T-helper 1 cell (primary cell): ENCODE measurements at places on chromosomes 5 and 9.

GRCh38 chr9:115038178-115038577 lies 79.8 kb downstream of the TNC start:
- DNase-seq = no peak

GRCh38 chr5:113020461-113021273 lies 44.1 kb downstream of the DCP2 start:
- no peak for DNase-seq

- no peak for DNase-seq
These were observed 37.0 kb downstream of the LIFR start for GRCh38 chr5:38519476-38519875.

- no peak for DNase-seq
These were observed 41.9 kb downstream of the NPR3 start for GRCh38 chr5:32753051-32753450.

GRCh38 chr9:84170521-84171141 lies 169.9 kb downstream of the SLC28A3 start:
- DNase-seq = no peak
